ENCODE measurements at places on chromosomes 5 and 9. TPM values are rescaled to one million over a fixed set of nuclear protein-coding genes. Genes with fewer than 3 reads are reported as not detected.
A peak's percentile ranks its signal among the peaks of the same experiment; 100 is the strongest.

GRCh38 chr5:107072967-107073366 is 597.8 kb downstream of the EFNA5 start:
- DNase-seq: no peak

GRCh38 chr9:114883709-114884108 is 46.7 kb downstream of the TNFSF8 start:
- DNase-seq: peak; percentile 49

Gene HTR4
- total RNA-seq: not detected

DNA sequence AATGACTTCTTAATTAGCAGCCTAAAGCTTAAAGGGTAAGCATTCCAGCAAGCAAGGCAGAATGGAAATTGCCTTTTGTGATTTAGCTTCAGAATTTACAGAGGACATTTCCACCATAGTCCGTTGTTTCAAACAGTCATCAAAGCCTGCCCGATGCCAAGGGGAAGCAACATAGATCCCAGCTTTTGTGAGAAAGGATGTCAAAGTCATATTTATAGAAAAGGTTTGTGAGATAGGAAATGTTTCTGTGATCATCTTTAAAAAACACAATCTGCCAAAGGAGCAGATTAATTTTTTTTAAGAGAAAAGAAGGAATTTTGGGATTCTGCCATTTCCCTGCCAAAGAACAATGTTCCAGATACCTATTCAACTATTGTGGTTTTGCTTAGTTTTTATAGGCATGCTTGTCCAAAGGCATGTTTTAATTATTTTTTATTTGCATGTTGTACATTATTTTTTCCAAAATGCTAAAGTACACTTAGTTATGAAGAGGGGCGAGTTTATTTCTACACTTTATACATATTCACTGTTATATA is 346.9 kb downstream of the ZNF608 start:
- no peak for DNase-seq

- DNase-seq: no peak
Observed at GRCh38 chr9:18601026-18601425, 127.1 kb downstream of the ADAMTSL1 start.

All from RPMI7951 (cell line).